ENCODE measurements at places on chromosomes 4 and X. TPM values are rescaled to one million over a fixed set of nuclear protein-coding genes. Genes with fewer than 3 reads are reported as not detected.

Gene CHRDL1
- 6.7 TPM for polyA plus RNA-seq

Gene COMMD8
- polyA plus RNA-seq = 25.2 TPM

Gene LRCH2
- 3.9 TPM for polyA plus RNA-seq

Gene ARSJ
- polyA plus RNA-seq = 11.3 TPM

Gene SLC6A14
- 1.1 TPM for polyA plus RNA-seq

Gene CFI
- polyA plus RNA-seq = 244 TPM

Gene GPRIN3
- 8.7 TPM for polyA plus RNA-seq

Gene HERC6
- polyA plus RNA-seq = 10.8 TPM

Gene MTCP1
- polyA plus RNA-seq = 15.2 TPM

- no peak for DNase-seq
Observed at GRCh38 chrX:41973208-41973607, 49.9 kb upstream of the CASK start.

DNA sequence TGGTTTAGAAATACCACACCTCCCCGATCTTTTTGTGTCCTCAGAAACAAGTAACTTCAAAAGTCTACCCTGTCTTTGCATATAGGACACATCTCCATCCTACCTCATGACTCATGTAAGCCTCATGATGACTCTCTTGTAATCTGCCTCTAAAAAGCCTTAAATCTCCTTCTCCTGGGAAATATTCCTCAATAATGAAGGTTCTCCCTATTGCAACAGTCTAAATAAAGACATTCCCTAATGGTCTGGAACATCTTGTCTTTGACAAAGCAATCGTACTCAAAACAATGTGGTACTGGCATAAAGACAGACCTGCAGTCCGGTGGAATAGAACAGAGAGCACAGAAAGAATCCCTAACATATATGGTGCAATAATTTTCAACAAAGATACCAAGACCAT lies 257.7 kb downstream of the OPHN1 start:
- DNase-seq = no peak

GRCh38 chrX:71214604-71215337 lies 8.3 kb upstream of the GJB1 start:
- peak; percentile 75 for DNase-seq

DNA sequence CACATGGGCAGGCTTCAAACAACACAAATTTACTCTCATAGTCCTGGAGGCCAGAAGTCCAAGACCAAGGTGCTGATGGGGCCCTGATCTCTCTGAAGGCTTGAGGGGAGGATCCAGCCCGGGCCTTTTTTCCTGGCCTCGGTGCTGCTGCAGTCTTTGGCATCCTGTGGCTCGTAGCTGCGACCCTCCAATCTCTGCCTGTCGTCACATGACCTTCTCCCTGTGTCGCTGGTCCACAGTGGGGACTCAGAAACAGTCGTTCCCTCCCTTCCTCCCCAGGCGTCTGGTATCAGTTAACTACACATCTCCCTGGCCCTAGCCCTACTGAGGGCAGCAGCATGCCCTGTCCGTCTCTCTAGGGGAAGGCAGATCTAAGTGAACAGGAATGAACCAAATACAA lies 19.1 kb upstream of the MSX1 start:
- DNase-seq = no peak

DNA sequence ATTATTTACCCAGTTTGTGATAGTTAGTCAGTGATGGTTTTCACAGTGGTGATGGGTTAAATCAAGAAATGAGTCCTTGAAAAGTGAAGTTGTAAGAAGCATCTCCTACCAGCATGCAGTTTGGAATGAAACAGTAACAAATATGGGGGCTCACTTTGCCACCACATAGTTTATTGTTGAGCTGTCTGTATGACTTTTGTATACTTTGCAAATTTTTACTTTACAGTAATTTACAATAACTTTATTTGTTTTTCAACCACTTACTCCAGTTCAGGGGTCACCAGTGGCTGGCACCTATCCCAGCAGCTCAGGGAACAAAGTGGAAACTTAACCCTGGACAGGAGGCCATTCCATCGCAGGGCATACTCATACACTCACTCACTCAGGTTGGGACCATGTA lies 64.5 kb upstream of the ANKRD50 start:
- DNase-seq = no peak

GRCh38 chrX:66632981-66633380 lies 5.9 kb downstream of the EDA2R start:
- no peak for DNase-seq

DNA sequence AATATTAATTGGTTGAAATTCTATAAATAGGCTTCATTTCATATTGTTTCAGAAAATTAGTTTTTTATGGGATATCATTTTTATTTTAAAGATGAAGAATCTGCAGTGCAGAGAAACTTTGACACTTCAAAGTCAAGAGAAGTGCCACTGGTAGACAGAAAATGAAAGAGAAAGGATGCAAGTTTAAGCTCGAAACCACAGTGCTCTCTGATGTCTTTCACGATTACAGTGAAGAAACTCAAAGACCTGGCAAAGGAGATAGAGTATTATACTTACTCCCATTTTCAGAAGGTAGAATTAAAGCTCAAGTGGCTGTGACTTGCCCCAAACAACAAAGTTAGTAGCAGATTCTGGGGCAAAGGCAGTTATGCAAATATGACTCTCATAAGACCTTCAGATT lies 745.4 kb downstream of the TECRL start:
- no peak for DNase-seq

GRCh38 chrX:130121505-130121800 lies 11.2 kb upstream of the ELF4 start:
- DNase-seq = no peak

DNA sequence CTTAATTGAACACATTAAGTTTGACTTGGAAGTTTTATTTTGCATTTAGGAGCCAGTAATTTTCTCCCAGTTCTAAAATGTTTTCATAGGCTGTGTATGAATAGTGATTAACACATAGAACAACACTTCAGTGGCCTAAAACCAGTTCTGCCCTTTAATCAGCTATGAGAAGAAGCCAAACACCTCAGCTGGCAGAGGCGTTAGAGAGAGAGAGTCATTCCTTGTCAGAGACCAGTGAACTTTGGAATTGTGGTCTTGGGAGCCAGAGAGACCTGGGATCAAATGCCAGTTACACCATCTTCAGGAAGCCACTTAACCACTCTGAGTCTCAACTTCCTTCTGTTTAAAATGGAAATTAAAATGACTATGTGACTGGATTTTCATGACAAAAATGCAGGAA lies 39.3 kb upstream of the PRPS2 start:
- peak; percentile 2 for DNase-seq

DNA sequence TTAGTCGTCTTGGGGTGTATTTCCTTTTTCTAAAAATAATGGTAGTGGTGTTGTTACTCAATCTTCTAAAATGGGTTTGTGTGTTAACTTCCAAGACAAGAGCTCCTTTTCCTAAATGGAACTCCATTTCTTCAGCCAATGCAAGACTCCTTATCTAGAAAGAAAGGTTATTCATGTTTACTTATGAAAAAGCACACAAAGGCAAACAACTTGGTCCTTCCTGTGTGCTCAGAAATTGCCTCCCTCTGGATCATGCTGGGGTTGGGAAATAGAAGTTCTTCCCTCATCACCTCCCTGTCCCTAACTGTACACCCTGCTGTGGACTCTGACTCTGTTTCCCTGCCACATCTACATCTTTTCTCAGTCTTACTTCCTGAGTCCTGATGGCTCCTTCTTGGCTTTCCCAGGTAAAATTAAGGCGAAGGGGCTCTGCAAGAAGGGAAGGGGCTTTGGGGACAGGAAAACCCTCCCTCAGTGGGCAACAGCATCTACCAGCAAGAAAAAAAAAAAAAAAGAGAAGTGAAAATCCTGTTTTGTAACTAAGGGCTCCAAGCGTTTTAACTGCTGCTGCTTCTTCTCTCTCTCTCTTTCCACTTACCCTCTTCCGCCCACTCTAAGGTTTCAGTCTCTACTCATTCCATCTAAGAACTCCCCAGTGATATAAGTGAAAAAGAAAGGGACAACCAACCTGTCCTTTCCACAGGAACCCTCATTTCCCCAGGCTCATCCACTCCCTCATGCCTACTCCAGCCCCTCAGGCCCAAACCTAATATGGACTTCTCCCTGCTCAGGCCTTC lies 19.8 kb upstream of the TASL start:
- DNase-seq = no peak

DNA sequence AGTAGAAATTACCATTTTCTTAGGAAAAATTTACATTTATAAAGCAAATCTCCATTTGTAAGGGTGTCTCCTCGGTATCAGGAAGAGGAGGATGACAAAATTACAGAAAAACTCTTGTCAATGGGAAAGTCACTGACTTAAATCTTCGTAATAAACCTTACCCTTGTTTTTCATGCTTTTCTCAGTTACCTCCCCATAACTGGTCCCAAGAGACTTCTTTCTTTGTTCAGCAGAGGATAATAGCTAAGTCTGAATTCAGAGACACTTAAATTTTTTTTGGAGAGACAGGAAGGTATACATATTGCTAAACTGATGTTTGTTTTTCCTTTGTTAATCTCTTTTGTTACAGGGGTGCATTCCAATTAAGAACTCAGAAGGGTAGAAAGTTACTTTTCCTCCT lies 125.5 kb upstream of the JADE1 start:
- DNase-seq = no peak

DNA sequence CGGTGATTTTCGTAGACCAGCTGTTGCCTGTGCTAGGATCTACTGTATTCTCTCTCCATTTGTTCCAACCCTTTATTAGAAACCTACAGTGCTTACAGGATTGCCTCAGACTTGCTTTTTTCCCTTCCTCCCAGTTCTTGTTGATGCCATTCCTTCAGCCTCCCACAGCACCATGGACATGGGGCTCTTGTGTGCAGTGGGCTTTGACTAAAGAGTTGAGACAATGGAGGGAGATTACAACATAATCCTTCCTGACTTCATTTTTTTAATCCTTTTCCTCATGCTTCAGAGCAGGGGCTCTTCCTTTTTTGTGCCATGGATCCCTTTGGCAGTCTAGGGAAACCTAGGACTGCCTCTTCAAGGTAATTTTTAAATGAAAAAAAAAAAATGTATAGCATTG lies 92.1 kb downstream of the BMPR1B start:
- DNase-seq = no peak

DNA sequence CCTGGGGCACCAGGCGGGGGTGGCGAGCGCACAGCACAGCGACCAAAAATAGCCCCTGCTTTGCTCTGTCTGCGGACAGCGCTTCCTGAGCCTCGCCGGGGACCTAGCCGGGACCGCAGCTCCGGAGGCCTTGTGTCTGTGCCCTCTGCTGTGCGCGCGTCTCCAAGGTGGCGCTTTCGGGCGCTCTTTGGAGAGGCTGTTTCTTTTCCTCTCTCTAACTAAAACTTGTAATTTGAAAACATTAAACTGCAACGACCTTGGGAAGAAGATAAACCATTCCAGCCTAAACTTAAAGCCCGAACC lies 3.4 kb downstream of the ARX start:
- no peak for DNase-seq

- DNase-seq = no peak
Observed at GRCh38 chrX:70301716-70302115, 11.8 kb downstream of the KIF4A start.

DNA sequence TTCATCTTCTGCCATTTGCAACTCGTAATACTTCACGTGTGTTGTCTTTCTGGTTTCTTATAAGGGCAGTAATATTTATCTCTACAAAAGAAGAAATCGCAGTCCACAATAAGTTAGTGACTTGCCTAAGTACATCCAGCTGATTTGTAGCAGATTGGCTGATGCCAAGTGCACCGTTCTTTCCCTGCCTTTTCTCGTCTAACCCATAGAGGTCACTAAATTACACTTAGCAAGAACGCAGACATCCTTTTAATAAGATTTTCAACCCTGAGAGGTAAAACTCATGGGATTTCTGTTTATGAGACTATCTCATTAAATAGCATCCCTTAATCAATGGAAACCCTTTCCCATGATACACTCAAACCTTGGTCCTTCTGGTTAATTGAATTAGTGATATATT lies 408.6 kb upstream of the ACTRT1 start:
- DNase-seq = no peak

- DNase-seq = no peak
Observed at GRCh38 chrX:31099536-31100090, 27.8 kb upstream of the FTHL17 start.

- no peak for DNase-seq
Observed at GRCh38 chrX:32687379-32687778, 524.0 kb downstream of the DMD start.

- DNase-seq = no peak
Observed at GRCh38 chr4:87543835-87544461, 14.8 kb upstream of the SPARCL1 start.

DNA sequence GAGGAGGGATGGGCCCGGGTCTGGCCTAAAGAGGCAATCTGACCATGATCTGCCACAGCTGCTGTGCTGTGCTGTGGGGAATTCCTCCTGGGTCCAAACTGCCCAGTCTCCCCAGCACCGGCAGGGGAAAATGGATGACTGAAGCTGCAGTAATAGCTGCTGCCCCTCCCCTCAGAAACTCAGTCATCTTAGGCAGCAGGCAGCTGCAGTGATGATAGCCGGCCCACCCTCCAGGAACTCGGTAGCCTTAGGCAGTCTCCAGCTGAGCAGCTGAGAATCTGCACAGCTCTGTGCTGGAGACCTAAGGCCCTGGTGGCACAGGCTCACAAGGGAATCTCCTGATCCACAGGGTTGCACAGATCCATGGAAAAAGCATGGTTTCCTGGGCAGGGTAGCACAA lies 113.4 kb upstream of the USP38 start:
- no peak for DNase-seq

GRCh38 chr4:56099378-56099786 lies 150.6 kb downstream of the CEP135 start:
- no peak for DNase-seq

DNA sequence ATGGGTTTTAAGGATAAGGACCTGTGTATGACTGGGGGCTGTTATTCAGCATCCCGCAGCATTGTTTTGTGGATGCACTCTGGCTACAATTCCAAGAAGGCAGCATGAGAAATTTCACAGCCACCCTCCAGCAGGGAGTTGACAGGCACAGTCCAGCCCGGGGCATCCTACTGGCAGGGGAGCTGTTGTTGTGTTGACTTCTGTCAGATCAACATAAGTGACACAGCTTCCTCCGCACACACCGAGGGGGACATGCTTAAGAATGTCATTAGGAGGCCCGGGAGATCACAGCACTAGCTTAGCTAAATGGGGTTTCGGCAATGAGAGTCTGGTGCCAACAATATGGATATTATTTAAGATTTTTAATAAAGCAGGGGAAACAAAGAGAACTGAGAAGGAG lies 326.5 kb downstream of the ASMT start:
- no peak for DNase-seq

All from large intestine (tissue), 12 donors.